ENCODE measurements at places on chromosomes 3 and 15.

GRCh38 chr3:186724911-186725310 lies 7.8 kb downstream of the KNG1 start:
- no peak for DNase-seq

DNA sequence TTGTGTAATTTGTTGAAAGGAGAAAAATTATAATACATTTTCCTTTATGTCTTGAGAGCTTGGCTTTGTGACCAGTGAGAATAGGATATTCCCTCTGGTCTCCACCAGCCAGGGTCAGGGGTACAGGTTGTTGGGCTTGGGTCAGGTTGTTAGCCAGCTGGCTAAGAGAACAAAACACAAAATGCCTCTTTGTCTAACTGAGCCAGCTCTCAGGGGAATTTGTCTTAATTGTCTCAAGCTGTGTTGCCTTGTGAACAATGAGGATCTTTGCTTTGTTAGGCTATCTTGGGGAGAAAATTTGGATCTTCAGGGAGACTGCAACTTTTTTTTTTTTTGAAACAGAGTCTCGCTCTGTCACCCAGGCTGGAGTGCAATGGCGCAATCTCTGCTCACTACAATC lies 17.7 kb upstream of the GK5 start:
- no peak for DNase-seq

- no peak for DNase-seq
Measured at GRCh38 chr3:188729422-188729821, 442.3 kb upstream of the TPRG1 start.

DNA sequence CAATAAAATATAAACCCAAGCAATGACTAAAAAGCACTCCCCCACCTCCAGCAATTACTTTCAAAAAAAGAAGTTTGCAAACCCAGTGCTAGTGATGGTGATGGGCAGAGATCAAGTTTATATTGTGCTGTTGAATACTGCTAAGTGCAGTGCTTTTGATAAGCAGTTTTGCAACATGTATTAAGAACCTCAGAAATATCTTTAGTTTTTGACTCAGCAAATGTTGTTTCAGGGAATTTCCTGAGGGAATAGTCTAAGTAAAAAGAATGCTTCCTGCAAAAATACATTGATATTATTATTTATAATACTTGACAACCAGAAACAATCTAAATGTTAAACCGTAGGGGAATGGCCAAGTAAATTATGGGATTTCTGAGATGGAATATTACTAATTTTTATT lies 69.3 kb downstream of the ADAMTSL3 start:
- no peak for DNase-seq

- no peak for DNase-seq
Measured at GRCh38 chr3:118102737-118103136, 931.9 kb downstream of the IGSF11 start.

DNA sequence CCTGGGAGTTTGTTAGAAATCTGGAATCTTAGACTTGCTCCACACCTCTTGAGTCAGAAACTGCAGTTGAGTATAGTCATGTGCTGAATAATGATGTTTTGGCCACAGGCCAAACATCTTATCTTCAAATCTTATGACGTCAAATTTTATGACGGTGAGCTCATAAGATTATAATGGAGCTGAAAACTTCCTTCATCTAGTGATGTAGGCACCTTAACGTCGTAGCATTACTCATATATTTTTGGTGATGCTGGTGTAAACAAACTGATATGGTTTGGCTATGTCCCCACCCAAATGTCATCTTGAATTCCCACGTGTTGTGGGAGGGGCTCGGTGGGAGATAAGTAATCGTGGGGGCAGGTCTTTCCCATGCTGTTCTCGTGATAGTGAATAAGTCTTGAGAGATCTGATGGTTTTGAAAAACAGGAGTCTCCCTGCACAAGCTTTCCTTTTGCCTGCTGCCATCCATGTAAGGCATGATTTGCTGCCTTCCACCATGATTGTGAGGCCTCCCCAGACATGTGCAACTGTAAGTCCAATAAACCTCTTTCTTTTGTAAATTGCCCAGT lies 268.0 kb upstream of the PROK2 start:
- DNase-seq: no peak

Data from stimulated activated CD4-positive, alpha-beta T cell treated with anti-CD3 and anti-CD28 coated beads, Interleukin-12 subunit alpha, Interleukin-12 subunit beta, amount 100 ng/mL, for 4 hours (primary cell).